Calu3 (cell line): ENCODE measurements at places on chromosomes 6 and 20. TPM values are rescaled to one million over a fixed set of nuclear protein-coding genes. Genes with fewer than 3 reads are reported as not detected.

DNA sequence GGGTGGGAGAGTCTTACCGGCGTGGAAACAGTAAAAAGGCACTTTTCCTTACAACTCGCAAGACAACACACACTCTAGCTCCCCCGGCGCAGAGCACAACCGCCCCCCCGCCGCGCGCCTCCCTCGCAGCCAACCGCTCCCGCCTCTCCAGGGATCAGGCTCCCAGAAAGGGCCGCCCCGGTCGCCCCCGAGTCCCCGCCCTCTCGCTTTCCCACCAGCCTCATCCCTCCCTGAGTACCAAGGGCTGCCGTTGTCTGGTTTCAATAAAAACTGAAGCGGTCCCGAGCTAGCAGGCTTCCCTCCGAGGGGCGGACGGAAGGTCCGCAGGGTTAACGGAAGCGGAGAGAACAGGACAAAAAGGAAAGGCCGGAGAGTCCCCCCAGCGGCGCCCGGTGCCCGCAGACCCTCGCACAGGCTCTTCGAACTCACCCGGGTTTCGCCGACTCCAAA, 804 bp downstream of the ELOVL5 start:
- peaks cover 11% of the 10 kb centered on the region for H3K27me3 ChIP-seq
- peaks cover 22% of the 10 kb centered on the region for H3K4me1 ChIP-seq

GRCh38 chr6:156258981-156259380, 518.2 kb upstream of the ARID1B start:
- H3K27ac ChIP-seq = no peak overlapping the region
- no peaks in the 10 kb centered on the region for H3K36me3 ChIP-seq
- no peak for DNase-seq
- no peak overlapping the region for H3K4me3 ChIP-seq

GRCh38 chr20:64079273-64080012, at the start of gene RGS19:
Gene RGS19 (minus strand): TSS chr20:64079518. CDS start chr20:64076886, 2,632 bp downstream.
- peak; percentile 86 for DNase-seq
- H3K4me1 ChIP-seq = peaks cover 32% of the 10 kb centered on the region
- peak within 1 kb of the TSS; percentile 82 for H3K4me3 ChIP-seq
- peak within 1 kb of the TSS; percentile 68 for H3K27ac ChIP-seq
- H3K27me3 ChIP-seq = peaks cover 44% of the 10 kb centered on the region

DNA sequence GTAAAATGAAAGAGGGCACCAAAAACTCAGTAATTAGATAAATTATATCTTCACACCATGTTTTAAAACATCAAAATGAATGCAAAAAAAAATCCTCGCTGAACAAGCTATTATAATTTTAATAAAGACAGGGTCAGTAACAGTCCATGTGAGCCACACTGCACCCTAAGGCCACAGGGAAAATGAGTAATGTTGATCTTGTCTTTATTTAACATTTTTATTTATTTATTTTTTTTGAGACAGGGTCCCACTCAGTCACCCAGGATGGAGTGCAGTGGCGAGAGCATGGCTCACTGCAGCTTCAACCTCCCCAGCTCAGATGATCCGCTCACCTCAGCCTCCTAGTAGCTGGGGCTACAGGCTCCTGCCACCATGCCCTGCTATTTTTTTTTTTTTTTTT, 8.7 kb upstream of the NFATC2 start:
- peaks cover 60% of the 10 kb centered on the region for H3K27me3 ChIP-seq
- H3K27ac ChIP-seq = no peak overlapping the region
- H3K36me3 ChIP-seq = no peaks in the 10 kb centered on the region
- no peaks in the 10 kb centered on the region for H3K4me1 ChIP-seq
- DNase-seq = no peak

Gene MTFR2
- total RNA-seq = 7.0 and 7.7 TPM in 2 replicates

- H3K27me3 ChIP-seq = no peaks in the 10 kb centered on the region
- DNase-seq = no peak
- no peaks in the 10 kb centered on the region for H3K4me1 ChIP-seq
- no peak overlapping the region for H3K27ac ChIP-seq
Observed at GRCh38 chr6:105319331-105319730, 83.6 kb downstream of the PREP start.

GRCh38 chr6:150251566-150252186, 108.8 kb downstream of the PPP1R14C start:
- no peaks in the 10 kb centered on the region for H3K27me3 ChIP-seq
- peaks cover 11% of the 10 kb centered on the region for H3K4me1 ChIP-seq
- no peak overlapping the region for H3K27ac ChIP-seq
- no peak for DNase-seq
- no peak overlapping the region for H3K4me3 ChIP-seq

DNA sequence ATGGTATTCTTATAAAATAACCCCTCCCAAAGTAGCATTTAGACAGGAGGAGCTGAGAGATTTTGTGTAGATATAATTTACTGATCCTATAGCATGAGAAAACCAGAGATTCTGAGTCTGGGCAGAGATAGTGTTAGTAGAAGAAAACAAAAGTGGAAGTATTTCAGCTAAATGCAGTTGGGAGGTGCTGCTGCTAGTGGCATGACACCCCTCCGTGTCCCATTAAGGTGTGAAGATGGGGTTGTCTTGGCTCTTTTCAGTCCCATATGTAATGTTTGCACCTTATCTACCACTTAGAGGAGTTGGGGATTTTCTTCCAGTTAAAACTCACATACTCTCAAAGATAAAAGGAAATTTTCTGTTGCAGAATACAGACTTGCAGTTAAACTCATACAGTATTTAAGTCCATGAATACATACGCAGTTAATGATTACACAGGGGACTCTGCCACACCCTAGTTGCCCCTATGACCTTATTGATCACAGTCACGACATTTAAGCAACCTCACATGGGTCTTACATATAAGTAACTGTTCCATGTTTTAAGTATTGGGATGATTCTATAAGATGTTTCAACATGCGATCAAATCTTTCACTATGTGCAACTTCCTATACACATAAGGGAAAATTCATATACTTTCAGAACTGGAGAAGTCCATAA, 11.5 kb downstream of the TAAR2 start:
- peak overlapping the region; percentile 77 for H3K4me3 ChIP-seq
- H3K27ac ChIP-seq = peak overlapping the region; percentile 98
- peaks cover 67% of the 10 kb centered on the region for H3K4me1 ChIP-seq
- H3K27me3 ChIP-seq = no peaks in the 10 kb centered on the region
- peaks cover 40% of the 10 kb centered on the region for H3K36me3 ChIP-seq

Gene GINS1
- total RNA-seq = 9.6 and 10.3 TPM in 2 replicates

GRCh38 chr6:53246924-53247323, 98.3 kb upstream of the GCM1 start:
- no peaks in the 10 kb centered on the region for H3K4me1 ChIP-seq
- no peaks in the 10 kb centered on the region for H3K27me3 ChIP-seq
- no peak for DNase-seq
- no peaks in the 10 kb centered on the region for H3K36me3 ChIP-seq
- no peak overlapping the region for H3K4me3 ChIP-seq

- peak; percentile 47 for DNase-seq
- H3K4me1 ChIP-seq = no peaks in the 10 kb centered on the region
- H3K36me3 ChIP-seq = peaks cover 42% of the 10 kb centered on the region
- no peaks in the 10 kb centered on the region for H3K27me3 ChIP-seq
- H3K27ac ChIP-seq = no peak overlapping the region
- H3K4me3 ChIP-seq = peak overlapping the region; percentile 74
Observed at GRCh38 chr6:15244620-15245360, 1.1 kb upstream of the JARID2 start.

DNA sequence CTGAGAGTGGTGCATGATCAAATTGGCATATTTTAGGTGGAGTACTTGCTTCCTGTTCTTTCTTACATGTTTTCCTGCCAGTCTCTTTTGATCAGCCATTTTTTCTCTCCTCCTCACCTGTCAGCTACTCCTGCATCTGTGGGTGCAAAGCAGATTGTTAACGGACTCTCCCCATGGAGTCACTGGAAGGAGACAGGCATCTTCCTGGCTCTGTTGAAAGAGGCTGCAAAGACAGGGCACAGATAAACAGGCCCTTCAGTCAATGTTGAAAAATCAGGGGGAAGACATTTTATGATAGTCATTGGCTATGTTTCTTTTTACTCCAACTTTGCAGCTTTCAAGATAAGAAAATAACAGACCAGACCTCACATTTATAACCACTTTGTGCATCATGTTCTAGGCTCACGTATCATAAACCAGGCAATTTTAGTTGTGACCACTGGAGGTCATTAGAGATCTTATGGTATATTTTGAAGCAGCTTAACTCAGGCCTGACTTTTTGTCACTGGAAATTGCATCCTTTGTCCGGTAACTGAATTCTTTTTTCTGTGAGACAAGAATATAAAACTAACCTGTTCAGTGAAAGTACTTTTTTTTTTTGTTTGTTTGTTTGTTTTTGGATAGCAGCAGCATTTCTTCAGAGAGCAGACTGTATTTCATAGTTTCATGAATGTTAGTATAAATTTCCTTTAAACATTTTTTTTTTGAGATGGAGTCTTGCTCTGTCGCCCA, 20.1 kb downstream of the ECT2L start:
- peaks cover 11% of the 10 kb centered on the region for H3K36me3 ChIP-seq
- peaks cover 28% of the 10 kb centered on the region for H3K4me1 ChIP-seq
- no peaks in the 10 kb centered on the region for H3K27me3 ChIP-seq
- peak overlapping the region; percentile 70 for H3K27ac ChIP-seq

Gene CEBPB
- 137 and 147 TPM in 2 replicates for total RNA-seq

DNA sequence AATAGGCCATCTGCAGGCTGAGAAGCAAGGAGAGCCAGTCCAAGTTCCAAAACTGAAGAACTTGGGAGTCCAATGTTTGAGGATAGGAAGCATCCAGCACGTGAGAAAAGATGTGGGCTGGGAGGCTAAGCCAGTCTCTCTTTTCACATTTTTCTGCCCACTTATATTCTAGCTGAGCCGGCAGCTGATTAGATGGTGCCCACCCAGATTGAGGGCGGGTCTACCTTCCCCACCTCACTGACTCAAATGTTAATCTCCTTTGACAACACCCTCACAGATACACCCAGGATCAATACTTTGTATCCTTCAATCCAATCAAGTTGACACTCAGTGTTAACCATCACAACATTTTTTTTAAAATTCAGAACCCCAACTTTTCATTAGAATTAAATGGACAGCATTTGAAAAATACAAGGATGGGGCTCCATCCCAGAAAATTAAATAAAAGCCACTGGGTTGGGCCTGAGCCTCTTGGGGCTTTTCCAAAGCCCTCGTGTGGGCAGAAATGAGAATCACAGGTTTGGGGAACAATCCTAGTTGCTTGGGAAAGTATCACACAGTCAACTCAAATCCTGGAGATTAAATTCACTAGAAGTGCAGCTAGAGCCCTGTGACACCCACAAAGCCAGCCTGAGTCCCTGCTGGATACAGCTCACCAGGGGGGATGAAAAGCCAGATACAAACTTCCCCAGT, 2.2 kb downstream of the CLDN20 start:
- H3K36me3 ChIP-seq = no peaks in the 10 kb centered on the region
- no peak overlapping the region for H3K4me3 ChIP-seq
- no peaks in the 10 kb centered on the region for H3K4me1 ChIP-seq
- H3K27me3 ChIP-seq = no peaks in the 10 kb centered on the region

DNA sequence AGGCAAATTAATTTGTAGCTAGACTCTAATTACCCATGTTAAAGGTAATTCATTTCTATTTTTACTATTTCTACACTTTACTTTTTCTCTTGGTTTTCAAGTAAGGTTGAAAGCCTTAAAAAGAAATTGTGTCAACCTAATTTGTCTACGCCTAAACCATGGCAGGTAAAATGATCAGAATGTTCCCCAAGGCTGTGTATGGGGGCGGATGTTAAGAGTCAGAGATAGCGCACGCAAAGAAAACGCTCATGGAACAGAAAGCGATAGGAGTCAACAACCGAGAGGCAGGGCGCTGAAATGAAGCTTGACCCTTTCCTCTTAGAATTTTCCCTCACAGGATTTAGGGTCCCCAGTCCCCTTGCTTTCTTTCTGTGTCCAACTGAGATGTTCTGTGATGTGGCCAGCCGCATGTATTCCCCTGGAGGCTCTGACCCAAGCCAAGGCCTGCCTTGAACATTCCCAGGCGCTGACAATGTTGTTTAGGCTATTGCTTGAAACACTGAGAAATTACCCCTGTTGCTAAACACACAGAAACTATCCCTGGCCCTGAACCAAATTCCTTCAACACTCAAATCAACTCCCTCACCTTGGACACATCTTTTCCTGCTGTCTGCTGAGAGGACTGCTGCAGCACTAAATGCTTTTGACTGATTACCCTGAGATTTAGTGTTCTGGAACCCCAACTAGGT, 10.9 kb downstream of the PSMB1 start:
- peaks cover 38% of the 10 kb centered on the region for H3K36me3 ChIP-seq
- H3K27me3 ChIP-seq = no peaks in the 10 kb centered on the region
- DNase-seq = no peak
- H3K27ac ChIP-seq = no peak overlapping the region

Gene MAPK13
- total RNA-seq = 52.3 and 59.3 TPM in 2 replicates

GRCh38 chr6:37150314-37150713, 19.6 kb upstream of the PIM1 start:
- H3K27me3 ChIP-seq = no peaks in the 10 kb centered on the region
- no peak overlapping the region for H3K27ac ChIP-seq
- H3K36me3 ChIP-seq = no peaks in the 10 kb centered on the region
- no peak overlapping the region for H3K4me3 ChIP-seq
- H3K4me1 ChIP-seq = peaks cover 11% of the 10 kb centered on the region
- DNase-seq = no peak

Gene PACSIN1
- total RNA-seq = 0.26 and 0.69 TPM in 2 replicates

DNA sequence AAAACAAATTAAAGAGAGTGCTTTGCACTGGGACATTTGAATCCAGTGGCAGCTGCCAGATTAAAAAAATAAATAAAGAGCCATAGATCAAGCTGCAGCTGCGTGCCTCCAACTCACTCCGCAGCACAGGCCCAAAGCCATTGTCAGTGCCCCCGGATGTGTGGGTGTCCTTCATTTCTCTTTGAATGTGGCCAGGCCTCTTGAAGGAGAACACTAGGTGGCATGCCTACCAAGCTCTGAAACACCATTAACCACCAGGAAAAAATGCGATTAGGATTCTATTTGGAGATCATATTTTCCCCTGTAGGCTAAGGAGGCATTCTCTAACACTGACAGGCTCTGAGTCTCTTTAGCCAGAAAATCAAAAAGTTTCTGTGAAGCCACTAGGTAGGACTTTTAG, 549.8 kb downstream of the PRKN start:
- H3K4me1 ChIP-seq = peaks cover 18% of the 10 kb centered on the region
- H3K27ac ChIP-seq = no peak overlapping the region
- no peak for DNase-seq

Gene SLC35F1
- total RNA-seq = not detected in 2 replicates

DNA sequence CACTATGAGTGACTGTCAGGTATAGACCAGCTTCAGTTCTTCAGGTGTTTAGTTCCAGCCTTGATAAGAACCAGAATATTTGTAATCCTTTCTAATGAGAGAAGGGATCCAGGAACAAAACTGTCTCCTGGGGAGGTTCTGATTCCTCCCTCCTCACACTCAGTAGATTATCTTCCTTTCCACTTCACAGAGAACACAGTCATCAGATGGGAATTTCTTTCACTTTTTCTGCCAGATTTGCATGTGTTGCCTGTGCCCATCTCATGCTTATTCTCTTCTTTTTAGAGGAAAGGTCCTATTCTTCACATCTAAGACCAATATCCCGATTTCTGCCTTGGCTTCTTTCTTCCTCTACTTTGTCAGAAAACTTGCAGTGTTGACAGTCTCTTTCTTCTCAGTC, 50.8 kb downstream of the CD109 start:
- no peak overlapping the region for H3K27ac ChIP-seq
- no peaks in the 10 kb centered on the region for H3K27me3 ChIP-seq
- H3K4me1 ChIP-seq = no peaks in the 10 kb centered on the region
- no peak for DNase-seq

Gene SNAP25
- 0.73 and 0.83 TPM in 2 replicates for total RNA-seq

Gene STMND1
- 0.68 and 0.73 TPM in 2 replicates for total RNA-seq
